GM18507 (cell line): ENCODE measurements at places on chromosomes 3 and 15.

DNA sequence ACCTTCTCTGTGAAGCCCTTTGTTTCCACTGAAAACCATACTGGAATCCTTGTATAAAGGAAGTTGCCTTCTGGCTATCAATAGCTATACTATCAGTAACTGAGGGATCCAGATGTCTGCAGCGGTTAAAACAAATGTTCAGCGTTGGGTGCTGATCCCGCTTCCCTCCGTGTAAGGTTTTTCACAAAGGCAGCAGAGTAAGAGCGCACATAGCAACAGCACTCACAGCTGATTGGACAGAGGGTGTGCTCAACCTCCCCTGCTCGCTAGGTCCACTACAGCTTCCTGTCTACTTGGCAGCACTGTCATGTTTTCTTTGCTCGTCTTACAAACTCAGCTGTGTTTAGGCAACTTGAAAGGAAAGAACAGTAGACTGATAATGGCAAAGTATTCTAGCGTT is 27.3 kb downstream of the ATOSA start:
- no peak for DNase-seq

DNA sequence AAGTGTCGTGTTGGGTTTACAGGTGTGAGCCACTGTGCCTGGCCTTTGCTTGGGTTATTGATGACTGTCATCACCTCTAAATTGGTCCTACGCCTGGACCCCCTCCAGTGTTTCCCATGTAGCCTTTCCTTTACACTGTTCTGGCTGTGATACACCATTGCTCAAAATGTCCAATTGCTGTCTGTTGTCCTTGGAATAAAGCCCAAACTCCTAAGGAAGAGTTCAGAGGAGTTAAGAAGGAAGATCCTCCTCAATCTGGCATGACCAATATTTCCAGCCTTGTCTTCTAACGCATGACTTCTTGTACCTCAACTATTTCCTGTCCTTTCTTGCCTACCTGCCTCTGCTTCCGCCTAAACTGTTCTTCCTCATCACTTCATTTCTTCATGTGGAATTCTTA is 113.1 kb downstream of the POLR2M start:
- DNase-seq: no peak

- DNase-seq: peak; percentile 67
Measured at GRCh38 chr3:132660052-132660810, at the start of gene UBA5. UBA5 (plus strand) TSS chr3:132660329; CDS start chr3:132660538, 209 bp downstream.

GRCh38 chr3:15243822-15244482 is 37.9 kb downstream of the CAPN7 start:
- DNase-seq: no peak

DNA sequence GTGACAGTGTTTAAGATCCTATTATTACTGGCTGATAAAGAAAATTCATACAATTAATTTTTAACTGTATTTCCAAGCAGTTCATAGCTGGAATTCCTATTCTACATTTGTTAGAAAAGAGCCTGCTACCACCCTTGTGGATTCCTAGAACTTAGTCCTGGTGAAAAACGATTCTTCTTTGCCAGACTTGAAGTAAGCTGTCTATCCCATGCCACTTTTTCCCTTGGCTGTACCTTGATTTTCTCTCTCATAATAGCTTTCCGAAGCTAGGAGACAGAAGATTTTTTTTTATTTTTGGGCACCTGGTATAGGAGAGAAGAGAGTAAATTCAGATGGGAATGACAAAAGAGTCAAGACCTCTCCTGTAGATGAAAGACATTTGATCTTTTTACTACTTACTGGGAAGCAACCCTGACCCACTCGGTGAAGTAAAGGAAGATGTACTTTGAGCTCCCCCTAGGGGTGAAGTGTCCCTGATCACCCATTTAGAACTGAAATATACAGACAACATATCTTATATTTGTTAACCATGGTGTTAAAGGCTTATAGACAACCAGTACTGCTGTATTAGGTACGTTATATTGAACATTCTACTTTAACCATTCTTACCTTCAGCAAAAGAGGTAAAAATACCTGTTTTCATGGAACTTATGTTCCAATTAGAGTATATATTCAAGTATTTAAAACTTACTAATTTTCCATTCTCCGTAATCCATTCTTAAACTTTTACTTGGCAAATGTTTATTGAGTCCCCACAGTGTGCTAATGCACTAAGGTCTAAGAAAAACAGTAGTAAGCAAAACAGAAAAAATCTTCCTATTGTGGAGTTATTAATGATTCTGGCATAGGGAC is 36.2 kb upstream of the C3orf38 start:
- no peak for DNase-seq

GRCh38 chr3:115710799-115711198 is 87.5 kb downstream of the GAP43 start:
- DNase-seq: no peak

DNA sequence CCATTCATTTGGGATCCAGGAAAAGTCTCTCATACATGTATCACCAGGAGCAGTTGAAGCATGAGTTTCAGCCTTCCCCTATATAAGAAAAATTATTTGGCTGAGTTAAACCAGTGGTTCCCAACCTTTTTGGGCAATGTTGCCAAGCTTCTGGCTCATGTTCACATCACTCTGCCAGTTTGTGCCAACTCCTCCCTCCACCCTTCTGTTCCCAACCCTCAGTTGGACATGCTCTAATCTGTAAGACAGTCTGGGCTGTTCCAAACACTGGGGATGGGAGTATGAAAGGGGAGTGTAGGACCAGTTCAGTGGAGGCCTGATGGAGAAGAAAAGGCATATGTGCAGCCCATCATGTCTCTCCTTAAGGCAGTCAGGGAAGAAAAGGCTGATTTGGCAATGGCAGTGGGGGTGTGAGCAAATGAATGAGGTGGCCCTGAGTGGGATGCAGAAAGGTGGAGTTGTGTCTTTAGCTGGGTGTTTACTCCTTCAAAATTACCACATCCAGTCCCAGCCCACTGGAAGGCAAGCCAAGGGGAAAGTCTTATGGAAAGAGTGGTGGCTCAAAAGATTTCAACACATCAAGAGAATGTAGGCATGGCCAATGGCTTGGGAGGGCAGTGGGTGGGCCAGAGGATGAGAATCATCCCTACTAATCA is 32.0 kb upstream of the PRICKLE2 start:
- DNase-seq: no peak

DNA sequence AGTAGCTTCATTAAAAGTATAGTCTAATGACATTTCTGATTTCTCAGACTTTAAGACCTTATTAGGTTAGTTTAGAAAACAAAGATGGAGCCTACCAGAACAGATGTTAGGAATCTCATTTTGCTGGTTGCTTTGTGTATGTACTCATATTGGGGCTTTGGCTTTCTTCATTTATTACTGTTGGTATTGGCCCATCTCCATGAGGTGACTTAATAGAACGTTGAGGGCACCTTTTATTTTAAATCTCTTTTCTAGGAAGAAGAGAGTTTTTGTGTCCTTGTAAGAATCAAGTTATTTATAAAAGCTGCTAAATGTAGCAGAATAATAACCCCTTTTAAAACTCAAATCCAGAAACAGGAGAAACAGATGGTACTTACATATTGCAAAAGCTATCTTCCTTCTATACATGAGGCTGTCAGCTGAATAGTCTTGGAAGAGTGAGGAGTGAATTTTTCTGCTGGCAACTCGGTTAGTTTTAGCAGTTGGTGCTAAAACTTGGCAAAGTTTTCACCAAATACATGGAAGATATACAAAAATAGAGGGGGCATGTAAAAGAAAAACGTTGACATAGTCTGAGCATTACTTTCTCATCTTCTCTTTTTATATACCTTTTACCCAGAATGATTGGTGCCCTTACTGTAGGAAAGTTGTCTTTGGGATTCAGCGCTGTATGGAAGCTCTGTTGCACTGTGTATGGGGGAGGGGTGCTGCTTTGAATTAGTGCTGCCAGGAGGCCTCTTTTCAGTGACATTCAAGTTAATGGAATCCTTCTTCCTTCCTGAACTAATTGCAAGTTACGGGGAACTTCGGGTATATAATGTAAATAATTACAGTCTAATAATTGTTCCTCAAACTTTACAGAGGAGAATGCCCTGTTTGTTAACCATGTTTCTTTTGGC is 35.8 kb downstream of the CTNNB1 start:
- no peak for DNase-seq
